ENCODE measurements at places on chromosomes 16 and 17.

DNA sequence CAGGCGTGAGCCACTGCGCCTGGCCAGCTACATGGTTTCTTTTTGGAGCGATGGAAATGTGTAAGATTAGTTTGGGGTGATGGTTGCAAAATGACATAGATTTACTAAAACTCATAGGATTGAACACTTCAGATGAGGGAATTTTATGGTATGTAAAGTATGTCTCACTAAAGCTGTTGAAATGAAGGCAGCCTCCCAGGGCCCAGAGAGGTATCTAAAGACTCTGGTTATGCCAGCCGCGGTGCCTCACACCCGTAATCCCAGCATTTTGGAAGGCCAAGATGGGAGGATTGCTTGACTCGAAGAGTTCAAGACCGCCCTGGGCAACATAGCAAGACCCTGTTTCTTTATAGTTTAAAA is 254.9 kb downstream of the PARN start:
- no peak for DNase-seq

DNA sequence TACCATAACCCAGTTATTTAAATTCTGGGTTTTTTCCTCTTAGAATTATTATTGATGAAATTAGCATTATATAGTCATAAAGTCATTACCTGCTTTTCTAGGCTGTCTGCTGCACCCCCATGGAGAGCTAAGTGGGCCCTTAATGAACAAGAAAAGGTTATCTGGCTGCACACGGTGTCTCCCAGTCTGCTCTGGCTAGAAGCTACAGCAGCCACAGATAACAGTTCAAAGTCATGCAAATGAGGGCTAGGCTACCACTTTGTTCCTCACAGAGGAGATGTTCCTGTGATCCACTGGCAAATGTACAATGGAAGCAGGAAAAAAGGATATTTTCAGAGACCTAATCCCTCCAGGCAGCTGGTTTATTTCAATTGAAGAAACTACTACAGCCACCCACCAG is 112.1 kb downstream of the SNX11 start:
- DNase-seq, result no peak

DNA sequence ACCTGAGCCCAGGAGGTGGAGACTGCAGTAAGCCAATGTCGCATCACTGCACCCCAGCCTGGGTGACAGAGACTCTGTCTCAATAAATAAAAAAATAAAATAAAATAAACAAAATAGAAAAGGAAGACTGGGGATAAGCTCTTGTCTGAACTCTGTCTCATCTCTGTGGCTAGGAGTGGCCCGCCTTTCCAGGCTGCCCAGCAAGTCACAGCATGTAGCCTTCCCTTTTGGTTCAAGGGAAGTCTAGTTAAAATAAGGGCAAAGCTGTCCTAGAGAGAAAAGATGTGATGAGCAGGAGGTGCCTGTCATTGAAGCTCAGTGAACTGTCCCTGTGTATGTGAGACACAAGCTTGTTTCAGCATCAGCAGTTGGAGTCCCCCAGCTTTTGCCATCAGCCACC is 2.7 kb upstream of the GFAP start:
- no peak for DNase-seq

DNA sequence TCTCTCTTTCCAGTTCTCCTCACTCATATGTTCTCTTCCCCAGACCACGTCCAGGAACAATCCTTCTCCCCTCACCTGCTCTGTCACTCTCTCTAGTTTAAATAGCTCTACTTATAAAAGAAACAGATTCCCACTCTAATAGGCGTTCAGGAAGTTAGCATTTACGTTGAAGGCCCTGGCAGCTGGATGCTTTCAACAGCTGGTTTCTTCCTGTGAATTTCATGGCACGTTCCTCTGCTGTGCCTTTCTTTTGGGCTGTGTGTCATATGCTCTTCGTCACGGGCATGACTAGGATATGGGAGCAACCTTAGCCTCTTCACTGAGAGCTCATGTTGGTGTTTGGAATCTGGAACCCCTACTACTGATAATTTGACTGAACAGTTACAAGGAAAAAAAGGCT is 73.2 kb downstream of the ZNF18 start:
- DNase-seq, result no peak

GRCh38 chr16:7534749-7535148 is 202.1 kb downstream of the RBFOX1 start:
- no peak for DNase-seq

DNA sequence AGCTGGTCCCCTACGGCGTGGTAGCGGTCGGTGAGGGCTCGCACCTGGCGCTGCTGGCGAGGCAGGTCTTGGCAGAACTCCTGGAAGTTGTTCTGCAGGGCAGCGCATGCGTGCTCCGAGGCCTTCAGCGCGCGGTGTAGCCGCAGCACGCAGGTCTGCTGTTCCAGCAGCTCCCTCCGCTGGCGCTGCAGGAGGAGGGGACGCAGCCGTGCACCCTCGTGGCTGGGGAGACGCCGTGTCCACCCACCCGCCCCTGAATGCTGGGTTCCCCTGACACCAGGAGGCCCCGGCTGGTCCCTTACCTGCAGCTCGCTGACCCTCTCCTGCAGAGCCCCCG is 12.2 kb downstream of the EVPL start:
- no peak for DNase-seq

DNA sequence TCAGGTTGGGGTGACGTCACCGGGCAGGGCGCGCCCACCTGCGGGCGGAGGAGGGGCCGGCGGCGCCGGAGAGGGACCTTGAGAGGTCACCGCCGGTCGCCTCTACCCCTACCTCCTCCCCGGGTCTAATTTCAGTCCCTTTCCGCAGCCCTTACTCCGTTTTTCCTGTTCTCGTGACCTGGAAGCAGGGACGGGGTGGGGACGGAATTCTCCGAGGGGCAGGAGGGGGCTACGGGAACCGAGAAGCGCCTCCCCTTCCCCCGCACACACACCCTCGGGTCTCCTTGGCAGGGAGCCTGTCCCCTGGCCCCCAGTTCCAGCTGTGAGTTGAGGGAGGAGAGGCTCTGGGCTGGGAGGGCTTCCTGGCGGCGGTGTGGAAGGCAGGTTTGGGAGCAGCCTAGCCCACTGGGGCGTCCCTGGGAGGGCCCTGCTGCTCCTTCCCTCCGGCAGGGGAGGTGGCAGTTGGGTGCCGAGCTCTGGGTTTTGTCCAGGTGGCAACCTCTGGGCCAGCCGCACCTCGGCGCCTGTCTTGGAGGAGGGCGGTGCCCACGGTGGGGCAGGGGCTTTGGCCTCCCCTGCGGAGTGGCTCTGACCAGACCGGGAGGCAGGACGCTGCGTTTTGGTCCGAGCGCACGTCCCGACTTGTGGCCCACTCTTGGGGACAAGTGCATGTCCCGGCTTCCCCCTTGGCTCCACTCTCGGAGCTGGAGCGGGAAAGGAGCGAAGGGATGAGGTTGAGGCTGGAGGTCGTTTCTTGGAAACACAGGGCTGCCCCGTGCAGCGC is 773 bp downstream of the SYNGR3 start:
- DNase-seq, result no peak

GRCh38 chr16:9225527-9226316 is 134.3 kb downstream of the HAPSTR1 start:
- DNase-seq, result no peak

DNA sequence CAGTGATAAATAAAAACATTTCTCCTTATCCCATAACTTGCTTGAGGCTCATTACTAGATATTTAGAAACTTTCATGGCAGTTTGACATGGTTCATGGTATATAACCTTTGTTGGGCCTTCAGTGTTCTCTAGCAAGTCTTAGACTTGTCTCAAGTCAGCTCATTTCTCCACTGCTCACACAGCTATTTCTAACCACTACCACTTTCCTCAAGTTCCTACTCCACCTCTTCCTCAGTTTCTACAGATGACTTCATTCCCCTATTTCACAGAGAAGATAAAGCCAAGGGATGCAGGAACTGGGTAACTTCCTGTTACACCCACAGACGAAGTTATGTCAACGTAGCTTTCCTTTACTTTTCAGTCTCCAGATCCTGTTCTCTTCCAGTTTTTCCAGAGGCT is 23.2 kb downstream of the NLK start:
- DNase-seq, result no peak

DNA sequence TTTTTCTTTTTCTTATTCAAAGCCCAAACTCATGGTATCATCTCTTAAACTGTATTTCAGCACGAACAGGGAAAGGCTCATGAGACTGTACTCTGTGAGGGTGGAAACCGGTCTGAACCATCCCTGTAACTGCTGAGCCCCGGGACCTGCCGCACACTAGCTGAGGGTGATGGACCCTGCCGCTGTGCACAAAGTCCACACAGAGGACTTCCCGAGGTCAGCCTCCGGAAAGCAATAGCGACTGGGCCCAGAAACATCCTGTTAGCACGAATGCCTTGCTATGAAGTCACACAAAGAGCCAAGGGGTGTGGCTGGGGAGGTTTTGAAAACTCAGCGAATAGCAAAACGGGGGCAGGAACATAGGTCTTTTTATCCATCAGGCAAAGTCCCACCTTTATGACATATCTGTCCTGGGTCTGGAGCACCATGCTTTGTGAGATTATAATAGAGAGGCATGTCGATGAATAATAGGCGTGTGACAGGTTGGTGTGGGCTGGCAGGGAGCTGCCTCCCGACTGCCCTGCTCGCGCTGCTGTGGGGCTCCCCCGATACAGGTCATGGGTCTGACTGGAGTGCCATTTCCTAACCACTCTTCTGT is 33.4 kb downstream of the CDK5R1 start:
- no peak for DNase-seq

DNA sequence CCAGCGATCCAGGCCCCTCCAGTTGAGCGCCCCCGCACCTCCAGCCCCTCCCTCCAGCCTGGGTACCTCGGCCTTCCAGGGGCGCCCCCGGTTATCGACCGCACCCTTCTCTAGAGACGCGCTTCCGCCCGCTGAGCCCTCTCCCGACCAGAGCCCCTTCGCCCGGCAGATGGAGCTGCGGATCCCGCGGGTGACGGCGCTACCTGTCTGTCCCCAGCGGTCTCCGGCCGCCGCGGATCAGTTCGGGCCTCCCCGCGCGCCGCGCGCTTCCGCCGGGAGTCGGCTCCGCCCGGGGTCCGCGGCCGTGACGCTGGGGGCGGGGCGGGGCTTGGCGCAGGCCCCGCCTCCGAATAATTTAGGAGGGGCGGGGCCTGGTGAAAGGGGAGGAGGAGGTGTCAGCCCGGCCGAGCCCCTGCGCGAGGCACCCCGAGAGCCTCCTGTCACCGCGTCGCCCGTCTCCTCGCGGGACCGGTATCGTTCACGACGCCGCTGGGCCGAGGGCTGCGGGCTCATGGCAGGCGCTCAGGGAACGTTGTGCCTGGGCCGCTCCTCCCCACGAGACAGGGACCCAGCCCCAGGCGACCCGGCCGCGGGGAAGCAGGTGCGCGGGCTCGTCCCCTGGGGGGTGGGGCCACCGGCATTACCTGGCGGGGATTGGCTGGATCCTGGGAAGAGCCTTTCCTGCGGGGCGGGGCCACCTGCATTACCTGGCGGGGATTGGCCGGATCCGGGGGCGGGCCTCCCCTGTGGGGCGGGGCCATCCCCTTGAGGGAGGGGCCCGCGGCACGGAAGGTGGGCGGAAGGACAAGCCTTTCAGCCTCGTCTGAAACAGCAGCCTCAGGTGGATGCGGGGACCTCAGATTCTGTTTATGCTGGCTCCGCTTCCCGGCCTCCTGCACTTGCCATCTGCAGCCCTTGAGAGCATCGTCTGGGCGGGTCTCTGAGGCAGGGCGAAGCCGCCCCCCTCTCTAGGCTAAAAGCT is at the start of gene SPATA2L:
TSS of gene SPATA2L (minus strand) at position 281 of the 982 bp plus-strand sequence. CDS start 473 bp downstream, outside the sequence.
- peak; percentile 96 for DNase-seq

- DNase-seq, result no peak
Observed at GRCh38 chr17:74172700-74173099, 30.8 kb upstream of the RPL38 start.

GRCh38 chr16:85750146-85750826 is 610 bp downstream of the C16orf74 start:
- DNase-seq, result no peak

- no peak for DNase-seq
Observed at GRCh38 chr17:50304781-50305404, 30.6 kb downstream of the TMEM92 start.

DNA sequence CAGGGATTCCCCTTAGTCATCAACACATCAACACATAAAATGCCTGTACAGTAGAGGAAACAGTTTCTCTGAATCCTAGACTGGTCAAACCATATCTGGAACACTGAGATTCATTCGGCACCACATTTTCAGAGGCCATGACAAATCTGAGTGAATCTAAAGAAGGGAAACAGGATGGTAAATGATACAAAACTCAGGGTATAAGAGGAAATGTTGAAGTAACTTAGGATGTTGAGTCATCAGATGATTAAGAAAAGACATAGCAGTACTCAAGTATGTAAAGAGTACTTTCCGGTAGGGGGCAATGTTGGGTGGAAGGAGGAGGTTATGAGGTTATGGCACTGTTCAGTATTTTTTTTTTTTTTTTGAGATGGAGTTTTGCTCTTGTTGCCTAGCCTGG is 358.5 kb upstream of the PMFBP1 start:
- no peak for DNase-seq

DNA sequence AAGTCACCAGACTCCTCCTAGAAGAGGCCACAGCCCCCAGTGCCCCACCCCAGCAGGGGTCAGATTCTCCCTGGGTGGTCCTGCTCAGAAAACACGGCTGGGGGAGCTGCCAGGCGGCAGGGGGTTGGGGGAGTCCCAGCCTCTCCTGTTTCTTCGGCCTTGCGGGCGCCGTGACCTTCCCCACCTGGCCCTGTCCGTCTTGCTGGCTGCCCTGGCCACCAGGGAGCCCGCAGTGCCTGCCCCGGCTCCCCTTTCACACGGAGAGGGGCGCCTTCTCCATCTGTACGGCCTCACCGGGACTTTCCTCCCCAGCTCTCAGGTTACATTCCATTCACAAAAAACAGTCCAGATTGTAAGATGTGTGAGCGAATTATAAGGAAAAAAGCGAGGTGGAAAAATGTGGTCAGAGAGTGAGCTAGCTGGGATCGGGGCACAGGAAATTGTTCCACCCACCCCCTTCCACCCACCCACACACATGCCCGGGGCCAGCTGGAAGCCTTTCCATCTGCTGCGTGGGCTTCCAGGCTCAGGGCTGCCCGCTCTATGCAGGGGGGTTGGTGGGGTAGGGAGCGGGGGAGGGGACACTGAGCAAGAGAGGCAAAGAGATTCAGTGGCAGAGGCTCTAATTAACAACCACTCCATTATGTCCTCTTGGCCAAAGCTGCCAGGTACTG is 14.6 kb upstream of the CIBAR2 start:
- no peak for DNase-seq

GRCh38 chr17:43377056-43377810 is 21.6 kb upstream of the ARL4D start:
- DNase-seq, result no peak

- no peak for DNase-seq
Observed at GRCh38 chr17:60390186-60390585, 1.7 kb downstream of the USP32 start.

- peak; percentile 3 for DNase-seq
Observed at GRCh38 chr17:6592173-6592572, 35.8 kb upstream of the PITPNM3 start.

Measured in esophagus muscularis mucosa (tissue), 4 donors.